ENCODE measurements at places on chromosomes 2 and 18. TPM values are rescaled to one million over a fixed set of nuclear protein-coding genes. Genes with fewer than 3 reads are reported as not detected.

Gene COL5A2
- total RNA-seq, result 0.64 TPM

Gene LCT
- 0.11 TPM for total RNA-seq

- no peaks in the 10 kb centered on the region for H3K36me3 ChIP-seq
- DNase-seq, result no peak
- H3K27me3 ChIP-seq, result no peaks in the 10 kb centered on the region
- no peak overlapping the region for H3K4me3 ChIP-seq
- H3K4me1 ChIP-seq, result no peaks in the 10 kb centered on the region
These were observed 215.4 kb downstream of the AFF3 start for GRCh38 chr2:99926986-99927385.

DNA sequence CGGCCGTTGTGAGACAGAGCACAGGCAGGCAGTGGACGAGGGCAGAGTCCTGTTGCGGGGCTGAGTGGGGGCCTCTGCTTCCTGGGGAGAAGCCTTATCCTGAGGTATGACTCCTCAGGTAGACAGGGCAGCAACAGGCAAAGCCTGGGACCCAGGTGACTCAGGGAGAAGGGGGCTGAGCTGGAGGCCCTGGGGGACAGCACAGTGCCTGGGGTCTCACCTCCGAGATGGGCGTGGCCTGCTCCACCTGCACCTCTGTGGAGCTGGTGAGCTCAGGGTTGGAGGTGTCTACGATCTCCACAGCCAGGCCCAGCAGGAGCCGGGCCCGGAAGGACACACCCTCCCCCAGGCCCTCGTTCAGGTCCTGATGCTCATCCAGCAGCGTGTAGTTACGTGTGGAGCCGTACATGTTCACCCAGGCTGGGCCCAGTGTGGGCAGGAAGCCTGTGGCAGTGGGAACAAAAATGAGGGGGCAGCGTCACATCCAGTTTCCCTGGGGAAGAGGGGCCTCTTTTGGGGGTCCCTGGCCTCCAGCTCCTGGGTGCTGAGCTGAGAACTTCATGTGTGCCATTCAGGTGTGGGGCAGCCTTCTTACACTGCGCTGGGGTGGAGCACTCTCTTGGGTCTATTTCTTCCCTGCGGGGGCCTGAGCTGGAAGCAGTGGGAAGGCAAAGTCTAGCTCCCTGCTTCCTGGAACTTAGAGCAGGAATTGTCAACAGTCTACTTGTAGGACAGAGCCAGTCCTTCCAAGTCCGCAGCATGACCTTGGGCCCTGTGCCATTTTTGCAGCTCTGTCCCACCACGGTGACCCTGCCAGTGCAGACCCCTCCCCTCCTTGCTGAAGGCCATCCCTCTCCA is 2.9 kb upstream of the OTOF start:
- no peaks in the 10 kb centered on the region for H3K36me3 ChIP-seq
- H3K4me3 ChIP-seq, result no peak overlapping the region
- no peaks in the 10 kb centered on the region for H3K4me1 ChIP-seq
- no peak overlapping the region for H3K27ac ChIP-seq
- no peaks in the 10 kb centered on the region for H3K27me3 ChIP-seq
- DNase-seq, result no peak

DNA sequence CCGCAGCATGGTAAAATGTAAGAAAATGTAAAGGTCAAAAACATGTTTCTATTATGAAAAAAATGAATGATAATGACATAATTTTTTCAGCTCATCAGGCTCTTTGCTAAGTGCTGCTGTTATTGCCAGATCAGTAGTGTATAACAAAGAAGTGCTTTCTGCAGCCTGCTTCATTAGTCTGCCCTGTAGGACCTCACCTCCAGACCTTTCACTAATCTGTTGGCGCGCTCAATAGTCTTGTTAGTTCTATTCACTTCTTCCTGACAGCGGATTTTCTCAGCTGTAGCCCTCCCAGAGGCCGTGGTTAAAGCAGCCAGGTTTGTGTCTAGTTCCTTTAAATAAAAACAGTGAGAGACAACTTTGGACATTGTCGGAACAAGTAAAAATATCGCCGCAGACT is 97.7 kb downstream of the CDCA7 start:
- H3K4me3 ChIP-seq, result no peak overlapping the region
- H3K4me1 ChIP-seq, result no peaks in the 10 kb centered on the region
- no peaks in the 10 kb centered on the region for H3K36me3 ChIP-seq
- no peak overlapping the region for H3K27ac ChIP-seq
- no peaks in the 10 kb centered on the region for H3K27me3 ChIP-seq

DNA sequence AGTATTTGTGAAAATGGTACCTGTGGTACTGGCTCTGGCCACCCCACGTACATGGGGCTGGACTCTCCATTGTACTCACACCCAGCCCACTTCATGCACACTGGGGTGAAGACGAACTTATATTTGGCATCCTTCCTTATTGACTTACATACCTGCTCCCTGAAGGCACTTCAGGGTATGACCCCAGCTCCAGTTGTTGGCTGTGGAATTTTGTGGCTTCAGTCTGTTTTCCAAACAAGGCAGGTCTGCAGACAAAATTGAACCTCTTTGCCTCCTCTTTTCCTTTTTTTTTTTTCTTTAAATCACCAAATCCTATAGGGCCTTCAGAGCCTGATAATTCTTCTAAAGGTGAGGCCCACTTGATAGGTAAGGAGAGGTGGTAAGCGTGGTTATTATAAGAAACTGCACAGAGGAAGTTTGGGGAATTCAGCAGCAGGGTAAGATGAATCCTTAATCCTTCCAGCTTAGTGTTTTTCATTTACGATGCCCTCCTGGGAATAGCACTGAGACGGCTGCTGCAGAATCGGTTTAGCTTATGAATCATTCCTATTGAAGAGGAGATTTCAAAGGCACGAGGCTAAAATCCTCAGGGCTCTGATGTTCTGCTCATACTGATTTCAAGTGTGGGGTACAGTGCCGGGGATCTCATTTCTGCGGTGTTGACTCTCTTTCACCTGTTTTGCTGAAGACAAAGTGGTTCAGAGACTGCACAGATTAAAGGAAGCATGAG is 55.2 kb downstream of the KIF5C start:
- no peak overlapping the region for H3K4me3 ChIP-seq
- no peak overlapping the region for H3K27ac ChIP-seq
- no peak for DNase-seq
- H3K4me1 ChIP-seq, result no peaks in the 10 kb centered on the region
- H3K27me3 ChIP-seq, result no peaks in the 10 kb centered on the region

DNA sequence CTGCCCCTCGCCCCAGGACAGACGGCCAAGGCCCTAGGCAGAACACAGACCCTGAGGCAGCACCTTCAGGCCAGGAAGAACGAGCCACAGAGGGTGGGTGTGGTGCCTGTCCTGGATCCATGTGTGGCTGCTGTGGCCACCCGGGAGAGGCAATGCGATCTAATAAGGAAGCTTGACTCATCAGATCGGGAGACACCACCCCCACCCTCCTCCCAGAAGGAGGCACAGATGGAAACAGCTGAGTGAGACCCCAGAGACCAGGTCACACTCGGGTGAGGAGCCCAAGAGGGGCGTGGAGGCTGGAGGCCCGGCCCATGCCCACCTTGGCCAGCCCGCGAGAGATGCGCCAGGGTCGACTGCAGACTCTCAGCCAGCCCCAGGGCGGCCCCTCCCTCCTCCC is 20.3 kb downstream of the KCNG2 start:
- H3K4me3 ChIP-seq, result no peak overlapping the region

Gene FBXO48
- total RNA-seq, result 0.85 TPM

DNA sequence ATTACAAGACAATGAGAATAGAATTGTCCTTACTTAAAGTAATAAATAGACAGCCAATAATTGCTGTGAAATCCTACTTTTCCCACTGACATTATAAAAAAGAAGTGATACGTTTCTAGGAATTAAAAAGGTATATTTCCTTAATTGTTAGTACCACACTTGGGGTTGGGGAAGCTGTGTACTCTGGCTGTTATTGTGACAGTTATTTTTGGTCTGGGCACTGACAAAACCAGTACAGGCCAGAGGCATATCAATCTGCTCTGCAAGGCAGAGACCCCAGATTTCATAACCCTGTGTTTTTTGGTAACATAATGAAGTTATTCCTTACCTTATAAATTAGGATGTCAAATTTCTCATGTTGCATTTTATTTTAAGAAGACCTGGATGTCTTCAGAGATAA is 66.5 kb downstream of the RAB10 start:
- H3K4me3 ChIP-seq, result no peak overlapping the region
- no peaks in the 10 kb centered on the region for H3K27me3 ChIP-seq
- no peaks in the 10 kb centered on the region for H3K4me1 ChIP-seq
- no peak for DNase-seq
- no peak overlapping the region for H3K27ac ChIP-seq

- peaks cover 4% of the 10 kb centered on the region for H3K27me3 ChIP-seq
- no peak overlapping the region for H3K4me3 ChIP-seq
- H3K4me1 ChIP-seq, result no peaks in the 10 kb centered on the region
- no peak overlapping the region for H3K27ac ChIP-seq
These were observed 2.6 kb downstream of the DYSF start for GRCh38 chr2:71455741-71456569.

Gene LGALSL
- 10.4 TPM for total RNA-seq

DNA sequence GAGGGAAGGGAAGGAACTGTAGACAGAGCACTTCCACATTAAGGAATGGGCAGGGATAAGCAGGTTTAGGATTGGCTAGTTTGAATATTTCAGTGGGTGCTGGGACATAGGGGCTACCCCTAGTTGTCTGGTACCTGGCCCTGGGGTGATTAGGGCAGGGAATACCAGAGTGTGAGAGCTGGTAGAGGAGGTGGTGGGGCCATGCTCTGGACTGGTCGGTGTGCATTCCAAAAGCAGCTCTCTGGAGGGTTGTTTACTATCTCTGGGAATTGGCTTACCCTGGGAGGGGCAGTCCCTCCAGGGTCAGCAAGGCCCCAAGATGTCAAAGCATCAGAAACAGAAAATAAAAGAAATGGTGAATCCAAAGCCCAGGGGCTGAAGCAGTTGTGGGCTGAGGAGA is 103.8 kb downstream of the LAMA3 start:
- H3K27ac ChIP-seq, result no peak overlapping the region
- H3K36me3 ChIP-seq, result no peaks in the 10 kb centered on the region
- H3K4me3 ChIP-seq, result no peak overlapping the region

DNA sequence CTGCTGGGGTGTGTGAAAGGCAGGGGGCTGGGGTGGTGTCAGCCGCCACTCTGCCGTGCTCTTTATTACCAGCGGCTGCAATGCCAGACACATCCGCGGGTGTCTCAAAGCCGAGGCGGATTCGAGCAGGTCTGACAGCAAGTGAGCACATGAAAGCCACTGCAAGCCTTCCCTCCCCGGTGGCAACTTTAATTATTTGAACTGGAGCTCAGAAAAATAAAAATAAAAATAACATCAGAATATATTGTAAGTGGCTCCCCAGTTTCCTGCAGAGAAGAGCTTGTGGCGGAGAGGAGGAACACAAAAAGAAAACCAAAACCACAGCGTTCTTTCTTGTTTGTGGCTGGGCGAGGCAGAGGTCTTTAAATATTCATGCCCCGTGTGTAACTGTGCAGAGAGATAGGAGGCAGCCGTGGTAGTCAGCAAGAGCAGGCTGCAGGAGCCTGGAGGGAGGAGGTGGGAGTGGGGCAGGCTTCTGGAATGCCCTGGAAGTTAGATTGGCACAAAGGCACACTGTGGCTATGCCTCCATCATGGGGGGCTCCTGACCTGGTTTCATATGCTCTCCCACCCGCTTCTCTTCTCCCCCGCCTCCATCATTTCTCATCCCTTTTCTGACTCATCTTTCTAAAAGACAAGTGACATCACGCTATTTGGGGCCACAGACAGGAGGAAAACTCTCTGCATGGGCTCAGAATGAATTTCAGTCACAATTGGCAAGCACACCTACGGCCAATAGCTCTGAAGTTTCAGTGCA is 199.8 kb downstream of the CLIP4 start:
- peak overlapping the region; percentile 43 for H3K27ac ChIP-seq
- H3K36me3 ChIP-seq, result no peaks in the 10 kb centered on the region
- H3K27me3 ChIP-seq, result no peaks in the 10 kb centered on the region
- DNase-seq, result peak; percentile 51
- peak overlapping the region; percentile 12 for H3K4me3 ChIP-seq

Gene CHRNA1
- total RNA-seq, result not detected

Gene COBLL1
- 0.32 TPM for total RNA-seq

DNA sequence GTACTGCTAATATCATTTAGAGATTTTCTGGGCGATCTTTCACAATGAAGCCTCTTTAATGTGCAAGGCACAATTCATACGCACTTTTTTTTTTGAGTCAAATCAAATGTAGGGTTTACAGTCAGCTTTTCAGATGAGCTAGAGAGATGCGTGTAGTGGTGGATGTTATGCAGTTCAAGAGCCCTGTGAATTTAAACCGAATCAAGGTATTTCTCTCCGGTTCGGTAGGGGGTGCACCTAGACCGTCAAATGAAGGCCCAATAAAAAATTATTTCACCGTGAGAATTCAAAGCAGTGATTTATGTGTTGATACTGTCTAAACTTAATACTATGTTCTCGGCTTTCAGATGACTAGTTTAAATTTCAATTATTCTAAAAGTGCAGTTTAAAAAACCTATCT is 1.1 kb downstream of the PTH2R start:
- no peaks in the 10 kb centered on the region for H3K4me1 ChIP-seq
- no peak overlapping the region for H3K27ac ChIP-seq
- H3K27me3 ChIP-seq, result peaks cover 4% of the 10 kb centered on the region
- H3K4me3 ChIP-seq, result no peak overlapping the region
- H3K36me3 ChIP-seq, result no peaks in the 10 kb centered on the region

DNA sequence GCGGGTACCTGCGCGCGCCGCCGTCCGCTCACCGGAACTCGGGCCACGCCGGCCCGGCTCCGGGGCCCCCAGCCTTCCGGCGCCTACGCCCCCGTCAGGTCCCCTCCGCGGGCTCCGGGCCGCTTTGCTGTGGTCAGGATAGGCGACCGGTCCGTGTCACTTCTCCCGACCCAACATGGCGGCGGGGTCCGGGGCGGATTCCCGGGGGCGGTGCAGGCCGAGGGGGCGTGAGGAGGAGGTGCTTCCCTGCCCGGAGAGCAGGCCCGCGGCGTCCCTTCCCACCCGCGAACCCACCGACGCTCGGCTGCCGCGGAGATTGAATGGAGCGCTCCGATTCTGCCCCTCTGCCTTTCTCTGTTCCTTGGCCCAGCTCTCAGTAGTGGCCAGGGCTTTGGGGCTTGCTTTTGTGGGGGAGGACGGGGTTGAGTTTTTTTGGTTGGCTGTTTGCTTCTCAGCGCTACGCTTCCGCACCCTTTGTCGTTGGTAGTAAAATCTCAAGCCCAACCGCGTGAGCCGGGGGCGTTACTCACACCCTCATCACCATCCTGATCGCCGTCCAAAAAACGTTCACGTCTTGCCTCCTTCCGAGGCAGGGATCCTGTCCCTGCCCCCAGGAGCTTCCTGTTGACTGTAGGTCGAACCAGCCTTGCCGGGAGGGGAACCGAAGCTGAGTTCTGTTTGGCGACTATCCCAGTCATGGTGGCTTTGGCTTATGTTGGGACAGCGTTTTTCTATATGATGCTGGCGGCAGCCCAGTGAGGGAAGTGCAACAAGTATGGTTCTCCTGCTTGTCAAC is 532 bp upstream of the YES1 start:
- no peaks in the 10 kb centered on the region for H3K27me3 ChIP-seq
- H3K36me3 ChIP-seq, result no peaks in the 10 kb centered on the region
- H3K4me3 ChIP-seq, result peak overlapping the region; percentile 67
- no peaks in the 10 kb centered on the region for H3K4me1 ChIP-seq
- peak; percentile 39 for DNase-seq

- no peak overlapping the region for H3K27ac ChIP-seq
- no peak for DNase-seq
- peaks cover 10% of the 10 kb centered on the region for H3K36me3 ChIP-seq
- no peaks in the 10 kb centered on the region for H3K27me3 ChIP-seq
- H3K4me1 ChIP-seq, result no peaks in the 10 kb centered on the region
These were observed 54.8 kb upstream of the STK17B start for GRCh38 chr2:196226058-196226706.

Gene PRKAG3
- total RNA-seq, result not detected

Gene CYP27A1
- 0.61 TPM for total RNA-seq
